ENCODE measurements at places on chromosomes 4 and X. TPM values are rescaled to one million over a fixed set of nuclear protein-coding genes. Genes with fewer than 3 reads are reported as not detected.

Gene SOWAHD
- 3.1 TPM for total RNA-seq

Gene PDE5A
- 0.15 TPM for total RNA-seq

Gene GPR143
- not detected for total RNA-seq

Gene TCEAL9
- not detected for total RNA-seq

Gene FAM47E
- 0.17 TPM for total RNA-seq

Gene COL4A6
- total RNA-seq: not detected

Gene CENPVL1
- not detected for total RNA-seq

Gene PKD2
- 13.2 TPM for total RNA-seq

Gene GPR50
- not detected for total RNA-seq

Gene SSX4
- not detected for total RNA-seq

- H3K4me1 ChIP-seq: peaks cover 19% of the 10 kb centered on the region
- peaks cover 46% of the 10 kb centered on the region for H3K36me3 ChIP-seq
- no peak for DNase-seq
- H3K27ac ChIP-seq: no peak overlapping the region
- H3K27me3 ChIP-seq: no peaks in the 10 kb centered on the region
Observed at GRCh38 chrX:118565853-118566252, 70.2 kb downstream of the DOCK11 start.

GRCh38 chr4:91909963-91910362 is 393.8 kb upstream of the GRID2 start:
- no peaks in the 10 kb centered on the region for H3K4me1 ChIP-seq
- DNase-seq: no peak
- H3K36me3 ChIP-seq: no peaks in the 10 kb centered on the region
- no peak overlapping the region for H3K4me3 ChIP-seq

- no peaks in the 10 kb centered on the region for H3K4me1 ChIP-seq
- no peak overlapping the region for H3K4me3 ChIP-seq
- no peak for DNase-seq
- no peaks in the 10 kb centered on the region for H3K27me3 ChIP-seq
Observed at GRCh38 chr4:59457576-59457975, 1742.5 kb upstream of the ADGRL3 start.

GRCh38 chr4:108346818-108347210 is 178.1 kb upstream of the LEF1 start:
- peaks cover 47% of the 10 kb centered on the region for H3K4me1 ChIP-seq
- H3K27ac ChIP-seq: no peak overlapping the region
- no peak for DNase-seq
- H3K36me3 ChIP-seq: peaks cover 8% of the 10 kb centered on the region

DNA sequence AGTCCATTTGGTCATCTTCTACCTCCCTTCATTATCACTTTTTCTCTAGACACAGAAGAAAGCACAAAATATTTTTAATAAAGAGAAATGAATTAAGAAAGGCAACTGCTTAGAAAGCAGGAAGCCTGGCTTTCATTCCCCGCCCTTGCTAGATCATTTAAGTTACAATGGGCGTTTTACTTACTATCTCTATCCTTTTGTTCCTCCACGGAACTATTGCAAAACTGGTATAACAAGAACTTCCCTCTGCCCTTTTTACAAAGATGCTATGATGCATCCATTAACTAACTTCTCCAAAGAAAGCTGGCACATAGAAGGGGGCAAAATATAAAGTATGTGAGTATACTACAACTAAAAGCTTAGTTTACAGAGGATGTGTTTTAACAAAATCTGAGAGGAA is 434.5 kb upstream of the FTHL17 start:
- no peak for DNase-seq
- no peak overlapping the region for H3K4me3 ChIP-seq
- H3K4me1 ChIP-seq: no peaks in the 10 kb centered on the region
- H3K36me3 ChIP-seq: no peaks in the 10 kb centered on the region
- H3K27ac ChIP-seq: no peak overlapping the region

GRCh38 chr4:125091-125771 is 930 bp downstream of the ZNF718 start:
- peaks cover 95% of the 10 kb centered on the region for H3K36me3 ChIP-seq
- peak overlapping the region; percentile 93 for H3K4me3 ChIP-seq
- H3K27ac ChIP-seq: peak overlapping the region; percentile 99

DNA sequence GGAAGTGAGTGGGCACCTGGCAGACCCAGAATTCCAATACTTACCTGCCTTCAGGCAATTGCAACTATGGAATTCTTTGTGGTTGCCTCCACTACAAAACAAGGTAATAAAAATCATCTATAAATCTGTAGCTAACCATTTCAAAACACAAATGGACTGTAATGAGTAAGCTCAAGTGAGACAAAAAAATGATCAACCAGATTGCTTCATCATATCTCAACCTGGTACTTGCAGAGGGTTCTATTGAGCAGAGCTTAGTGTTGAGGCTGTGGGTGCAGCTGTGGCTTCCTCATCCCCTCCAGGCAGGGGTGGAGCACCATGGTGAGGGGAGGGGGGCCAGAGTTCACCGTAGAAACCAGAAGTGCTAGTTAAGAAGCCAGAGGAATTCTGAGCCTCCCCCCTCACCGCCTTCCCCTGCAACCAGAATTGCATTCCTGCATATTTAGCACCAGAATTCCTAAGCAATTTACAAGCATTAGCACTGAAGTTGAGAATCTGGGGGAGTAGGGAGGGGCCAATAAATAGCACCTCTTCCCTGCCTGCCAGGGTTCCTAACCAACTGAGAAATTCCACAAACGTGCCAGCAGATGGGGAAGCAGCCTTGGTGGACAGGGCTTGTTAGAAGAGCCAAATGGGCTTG is 11.5 kb downstream of the CTAG1A start:
- peaks cover 5% of the 10 kb centered on the region for H3K27me3 ChIP-seq
- no peak overlapping the region for H3K27ac ChIP-seq
- DNase-seq: peak; percentile 9

DNA sequence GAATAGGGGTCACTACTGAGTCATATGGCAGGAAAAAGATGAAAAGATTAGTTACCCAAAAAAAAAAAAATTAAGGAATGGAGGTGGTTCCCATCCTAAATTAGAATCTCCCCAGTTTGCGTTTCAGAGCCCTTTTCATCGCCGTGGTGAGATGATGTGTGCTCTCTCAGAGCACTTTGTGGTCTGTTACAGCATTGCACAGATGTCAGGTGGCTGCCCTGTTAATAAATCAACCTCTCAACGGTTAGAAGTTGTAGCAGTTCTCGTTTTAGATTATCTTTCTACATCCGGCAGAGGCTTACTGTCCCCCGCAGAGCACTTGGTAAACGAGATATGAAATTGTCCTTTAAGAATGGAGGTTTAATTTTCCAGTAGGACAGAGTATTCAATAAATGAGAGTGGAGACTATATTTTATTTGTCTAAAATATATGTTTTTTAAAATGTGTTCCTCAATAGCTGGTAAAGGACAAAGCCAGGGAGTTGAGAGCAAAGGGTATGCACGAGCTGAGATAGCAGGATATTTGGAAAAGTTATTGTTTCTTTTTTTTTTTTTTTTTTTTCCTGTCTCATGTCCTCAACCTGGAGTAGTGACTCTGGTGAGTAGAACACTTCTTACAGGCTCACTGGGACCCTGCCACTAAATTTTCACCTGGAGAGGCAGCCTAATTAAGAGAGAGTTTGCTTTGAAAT is 26.9 kb downstream of the AFF1 start:
- peak overlapping the region; percentile 7 for H3K27ac ChIP-seq
- H3K36me3 ChIP-seq: peaks cover 32% of the 10 kb centered on the region
- H3K4me3 ChIP-seq: no peak overlapping the region
- no peaks in the 10 kb centered on the region for H3K27me3 ChIP-seq
- peaks cover 38% of the 10 kb centered on the region for H3K4me1 ChIP-seq

DNA sequence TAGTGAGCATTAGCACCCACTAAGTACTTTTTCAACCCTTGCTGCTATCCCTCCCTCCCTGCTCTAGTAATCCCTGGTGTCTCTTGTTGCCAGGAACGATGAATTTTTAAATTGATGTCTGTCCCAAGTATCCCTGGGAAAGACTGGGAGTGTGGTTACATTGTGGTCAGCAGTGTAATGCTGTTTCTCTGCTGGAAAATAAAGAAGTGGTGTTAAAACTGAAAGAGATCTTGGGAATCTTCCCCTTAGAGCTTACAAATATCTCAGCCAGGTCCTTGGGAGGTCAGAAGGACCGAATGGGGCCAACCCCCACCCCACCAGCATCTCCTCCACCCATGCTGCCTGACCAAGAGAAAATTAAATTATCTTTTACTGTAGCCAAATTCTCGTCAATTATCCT is 174.5 kb upstream of the MXRA5 start:
- no peak for DNase-seq
- H3K27ac ChIP-seq: no peak overlapping the region
- H3K4me1 ChIP-seq: no peaks in the 10 kb centered on the region

DNA sequence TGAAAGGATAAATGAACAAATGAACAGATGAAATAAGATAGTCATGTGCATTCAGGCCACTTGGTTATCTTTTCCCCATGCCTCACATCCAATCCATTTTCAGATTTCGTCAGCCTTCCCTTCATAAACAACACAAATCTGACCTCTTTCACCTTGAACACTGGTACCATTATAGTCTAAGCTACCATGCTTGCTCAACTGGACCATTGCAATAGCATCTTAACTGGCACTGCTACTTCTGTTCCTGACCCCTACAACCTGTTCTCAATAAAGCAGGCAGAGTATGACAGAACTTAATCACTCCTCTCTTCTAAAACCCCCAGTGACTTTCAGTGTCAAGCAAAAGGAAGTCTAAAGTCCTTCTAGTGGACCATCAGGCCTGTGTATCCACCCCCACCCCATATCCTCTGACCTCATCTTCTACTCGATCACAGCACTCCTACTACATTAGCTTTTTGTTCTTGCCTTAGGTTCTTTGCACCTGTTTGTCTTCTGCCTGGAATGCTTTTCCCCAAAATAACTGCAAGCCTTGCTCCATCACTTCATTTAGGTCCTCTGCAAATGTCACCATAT is 40.7 kb downstream of the LARP7 start:
- no peak for DNase-seq
- no peaks in the 10 kb centered on the region for H3K4me1 ChIP-seq
- H3K4me3 ChIP-seq: no peak overlapping the region
- H3K27me3 ChIP-seq: peaks cover 2% of the 10 kb centered on the region

DNA sequence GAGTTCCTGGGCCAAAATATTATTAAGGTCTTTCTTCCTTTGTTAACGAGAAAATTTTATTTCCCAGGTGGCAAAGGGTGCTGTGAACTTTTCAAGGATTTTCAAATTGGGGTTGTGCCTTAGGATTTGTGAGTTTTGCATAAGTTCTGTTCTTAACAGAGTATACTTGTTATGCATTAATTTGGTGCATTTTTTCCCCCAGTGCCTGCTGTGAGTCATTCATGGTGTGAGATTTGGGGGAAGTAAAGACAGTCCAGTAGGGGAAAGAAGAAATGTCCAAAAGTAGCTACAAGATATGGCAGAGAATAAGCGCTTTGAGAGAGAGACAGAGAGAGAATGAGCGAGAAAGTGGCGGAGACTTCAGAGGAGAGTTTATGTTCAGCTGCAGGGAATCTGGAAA is 239.2 kb downstream of the ARHGAP10 start:
- peaks cover 2% of the 10 kb centered on the region for H3K4me1 ChIP-seq
- H3K36me3 ChIP-seq: peaks cover 2% of the 10 kb centered on the region
- H3K27me3 ChIP-seq: no peaks in the 10 kb centered on the region
- DNase-seq: no peak

GRCh38 chr4:182973511-182973911 is 56.3 kb upstream of the DCTD start:
- H3K27ac ChIP-seq: no peak overlapping the region
- no peaks in the 10 kb centered on the region for H3K4me1 ChIP-seq
- H3K4me3 ChIP-seq: no peak overlapping the region
- peaks cover 20% of the 10 kb centered on the region for H3K27me3 ChIP-seq
- H3K36me3 ChIP-seq: no peaks in the 10 kb centered on the region

GRCh38 chrX:74925225-74926088 is at the start of gene NEXMIF:
NEXMIF (minus strand) TSS chrX:74925452.
- peaks cover 20% of the 10 kb centered on the region for H3K27me3 ChIP-seq
- H3K27ac ChIP-seq: peak within 1 kb of the TSS; percentile 92
- peak within 1 kb of the TSS; percentile 83 for H3K4me3 ChIP-seq

GRCh38 chr4:138835832-138836533 is 179.6 kb upstream of the NOCT start:
- H3K4me1 ChIP-seq: no peaks in the 10 kb centered on the region
- H3K27ac ChIP-seq: no peak overlapping the region
- no peak overlapping the region for H3K4me3 ChIP-seq
- DNase-seq: no peak
- no peaks in the 10 kb centered on the region for H3K36me3 ChIP-seq
- H3K27me3 ChIP-seq: no peaks in the 10 kb centered on the region

- H3K4me1 ChIP-seq: no peaks in the 10 kb centered on the region
- no peaks in the 10 kb centered on the region for H3K27me3 ChIP-seq
- no peak overlapping the region for H3K4me3 ChIP-seq
- DNase-seq: no peak
Observed at GRCh38 chr4:71141125-71141524, 147.7 kb downstream of the DCK start.

DNA sequence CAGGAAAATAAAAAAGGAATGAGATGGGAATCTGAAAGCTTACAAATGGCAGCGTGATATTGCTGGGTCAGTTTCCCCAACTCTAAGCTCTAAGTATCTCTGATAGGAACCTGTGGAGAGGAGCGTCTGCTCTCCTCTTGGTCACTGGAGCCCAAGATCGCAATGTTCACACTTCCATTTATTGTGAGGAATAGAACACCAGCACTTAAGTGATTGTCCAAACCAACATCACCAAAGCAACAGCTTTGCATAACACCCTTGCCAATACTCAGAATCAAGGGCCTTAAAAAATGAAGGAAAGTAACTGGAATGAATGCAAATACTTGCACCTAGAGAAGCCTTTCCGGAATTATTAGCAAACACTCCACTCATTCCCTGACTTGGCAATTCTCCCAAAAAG is 46.8 kb upstream of the ATXN3L start:
- H3K27ac ChIP-seq: no peak overlapping the region
- H3K36me3 ChIP-seq: no peaks in the 10 kb centered on the region
- DNase-seq: no peak
- H3K4me1 ChIP-seq: no peaks in the 10 kb centered on the region

DNA sequence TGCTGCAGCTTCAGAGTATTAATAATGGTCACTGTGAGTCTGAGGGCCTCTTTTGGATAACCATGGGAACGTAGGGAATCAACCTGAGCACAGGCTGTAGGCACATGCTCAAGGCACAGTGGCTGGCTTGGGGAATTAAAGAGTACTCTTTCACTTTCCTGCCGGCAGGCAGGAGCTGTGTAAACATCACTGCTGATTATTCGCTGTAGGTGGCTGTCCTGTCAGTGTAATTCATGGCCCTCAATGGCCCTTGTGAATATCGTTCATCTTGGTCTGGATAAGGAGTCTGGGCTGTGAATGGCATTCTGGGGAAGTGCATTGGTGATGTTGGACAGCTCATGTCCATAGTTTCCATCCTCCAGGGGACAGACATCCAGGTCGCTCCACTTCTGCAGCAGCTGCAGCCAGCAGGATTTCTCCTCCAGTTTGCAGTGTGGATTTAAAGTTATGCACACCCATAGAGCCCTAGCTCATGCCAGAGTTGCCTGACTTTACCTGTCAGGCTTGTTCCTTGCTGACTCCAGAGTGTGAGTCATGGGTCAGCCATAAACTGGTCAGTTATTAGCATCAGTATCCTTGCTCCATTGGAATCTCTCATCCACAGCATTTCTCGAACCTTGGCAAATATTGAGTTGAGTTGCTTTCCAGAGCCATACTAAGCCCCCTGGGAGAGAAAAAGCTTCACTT is 43.0 kb downstream of the C4orf33 start:
- H3K4me1 ChIP-seq: no peaks in the 10 kb centered on the region
- no peak overlapping the region for H3K27ac ChIP-seq
- peaks cover 15% of the 10 kb centered on the region for H3K27me3 ChIP-seq
- DNase-seq: no peak
- H3K4me3 ChIP-seq: no peak overlapping the region

- H3K27ac ChIP-seq: peak overlapping the region; percentile 66
- H3K4me3 ChIP-seq: no peak overlapping the region
- H3K27me3 ChIP-seq: no peaks in the 10 kb centered on the region
- peaks cover 37% of the 10 kb centered on the region for H3K4me1 ChIP-seq
- no peaks in the 10 kb centered on the region for H3K36me3 ChIP-seq
Observed at GRCh38 chrX:23662853-23663252, 4.4 kb upstream of the PRDX4 start.

GRCh38 chrX:21738950-21739287 is 19.0 kb downstream of the SMPX start:
- H3K27ac ChIP-seq: no peak overlapping the region
- H3K27me3 ChIP-seq: peaks cover 2% of the 10 kb centered on the region
